ENCODE measurements at places on chromosomes 3 and 15. TPM values are rescaled to one million over a fixed set of nuclear protein-coding genes. Genes with fewer than 3 reads are reported as not detected.

UACA gene
- 38.9 TPM for total RNA-seq

DNA sequence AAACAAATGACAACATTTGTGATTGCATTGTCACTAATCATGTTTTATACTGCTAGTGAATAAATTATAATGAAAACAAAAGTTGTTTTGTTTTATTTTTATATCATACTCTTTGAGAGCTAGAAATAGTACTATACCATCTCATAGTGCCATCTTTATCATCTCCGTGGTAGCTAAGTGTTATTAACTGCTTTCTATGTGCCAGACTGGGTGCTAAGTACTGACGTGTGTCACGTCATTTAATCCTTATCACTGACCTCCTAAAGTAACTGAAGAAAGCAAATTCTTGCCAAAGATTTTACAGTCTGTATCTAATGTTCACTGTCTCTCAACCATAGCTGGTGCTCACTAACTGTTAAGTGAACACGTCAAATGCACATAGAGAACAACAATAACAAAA is 99.5 kb upstream of the CNTN3 start:
- no peak for DNase-seq

PTH1R gene
- total RNA-seq, result 2.6 TPM

- peak; percentile 24 for DNase-seq
These were observed 19.9 kb upstream of the LRIG1 start for GRCh38 chr3:66520724-66521123.

DNA sequence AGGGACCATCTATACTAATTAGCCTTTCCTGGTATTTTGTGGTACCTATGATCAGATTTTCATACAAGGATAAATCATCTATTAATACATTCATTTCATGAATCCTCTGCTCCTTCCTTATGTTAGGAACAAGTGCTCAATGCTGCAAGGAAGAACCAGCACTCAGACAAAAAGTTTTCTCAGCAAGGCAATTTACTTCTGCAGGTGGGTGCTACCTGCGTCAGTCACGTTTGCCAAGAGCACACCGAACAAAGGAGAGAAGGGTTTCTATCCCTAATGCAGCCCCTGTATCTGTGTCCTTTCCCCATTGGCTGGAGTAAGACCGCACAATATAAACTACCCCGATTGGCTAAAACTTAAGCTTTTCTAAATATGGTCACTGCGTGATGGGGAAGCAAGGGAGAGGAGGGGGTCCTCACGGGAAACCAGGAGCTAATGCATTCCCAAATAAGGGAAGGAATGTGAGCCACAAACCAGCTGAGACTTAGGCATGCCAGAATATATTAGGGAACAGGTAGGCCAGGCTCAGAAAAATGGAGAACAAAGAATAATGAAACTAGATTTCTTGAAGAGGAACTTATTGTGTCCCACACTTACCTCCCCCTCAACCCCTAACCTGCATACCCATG is 76.5 kb downstream of the AQR start:
- no peak for DNase-seq

SECISBP2L gene
- 8.2 TPM for total RNA-seq

DNA sequence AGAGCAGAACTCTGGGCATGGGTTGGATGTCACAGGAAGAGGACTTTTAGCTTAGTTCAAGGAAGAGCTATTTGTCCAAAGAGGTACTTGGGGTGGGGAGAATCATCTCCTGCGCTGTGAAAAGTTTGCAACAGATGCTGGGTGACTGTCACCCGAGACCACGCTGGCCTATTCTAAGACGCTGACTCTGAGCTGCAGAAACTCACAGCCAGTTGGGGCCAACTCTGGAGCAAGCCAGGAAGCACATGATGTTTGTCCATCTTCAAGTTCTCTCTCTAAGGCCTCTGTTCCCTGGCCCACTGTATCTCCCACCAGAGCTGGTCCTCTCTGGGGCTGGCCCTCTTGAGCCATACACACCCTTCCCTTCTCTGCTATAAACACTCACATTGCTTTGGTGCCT is 17.9 kb upstream of the CDCP1 start:
- no peak for DNase-seq

ASTE1 gene
- total RNA-seq, result 12.9 TPM

DNA sequence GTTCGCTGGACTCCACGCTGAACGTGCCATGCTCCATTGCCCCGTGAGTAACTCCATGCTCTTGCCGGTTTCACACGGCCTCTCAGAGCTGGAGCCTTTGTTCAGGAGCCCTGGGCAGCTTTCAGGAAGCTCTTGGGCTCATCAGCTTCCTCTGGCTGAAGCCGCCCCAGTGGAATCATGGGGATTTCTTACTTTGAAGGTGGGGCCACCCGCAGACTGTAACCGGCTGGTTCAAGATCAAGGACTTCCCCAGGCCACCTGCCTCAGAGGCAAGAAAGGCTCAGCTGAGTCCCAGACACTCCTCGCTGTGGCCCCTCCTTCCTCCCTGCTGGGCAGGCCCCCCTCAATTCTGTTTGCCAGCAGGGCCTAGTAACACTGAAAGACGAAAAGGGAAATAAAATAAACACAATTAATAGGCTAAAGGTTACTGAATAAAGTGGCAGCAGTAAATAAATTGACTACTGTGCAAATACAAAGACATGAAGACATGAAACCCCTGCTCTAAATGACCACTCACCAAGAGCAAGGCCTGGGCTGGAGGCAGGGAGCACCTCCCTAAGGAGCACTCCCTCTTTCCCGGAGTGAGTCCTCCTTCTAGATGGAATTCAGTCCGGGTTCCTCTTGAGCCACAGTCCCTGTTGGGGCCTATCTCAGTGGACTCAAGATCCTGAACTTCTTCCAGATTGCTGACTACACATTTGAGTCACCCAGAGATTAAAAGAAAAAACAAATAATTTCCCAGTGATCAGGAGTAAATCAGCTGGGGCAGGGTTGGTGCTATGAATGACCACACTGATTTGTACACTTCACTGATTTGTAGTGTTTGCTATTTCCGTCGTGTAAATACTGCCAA is 51.0 kb downstream of the ZDHHC19 start:
- DNase-seq, result peak; percentile 43

TRH gene
- total RNA-seq, result not detected

DNA sequence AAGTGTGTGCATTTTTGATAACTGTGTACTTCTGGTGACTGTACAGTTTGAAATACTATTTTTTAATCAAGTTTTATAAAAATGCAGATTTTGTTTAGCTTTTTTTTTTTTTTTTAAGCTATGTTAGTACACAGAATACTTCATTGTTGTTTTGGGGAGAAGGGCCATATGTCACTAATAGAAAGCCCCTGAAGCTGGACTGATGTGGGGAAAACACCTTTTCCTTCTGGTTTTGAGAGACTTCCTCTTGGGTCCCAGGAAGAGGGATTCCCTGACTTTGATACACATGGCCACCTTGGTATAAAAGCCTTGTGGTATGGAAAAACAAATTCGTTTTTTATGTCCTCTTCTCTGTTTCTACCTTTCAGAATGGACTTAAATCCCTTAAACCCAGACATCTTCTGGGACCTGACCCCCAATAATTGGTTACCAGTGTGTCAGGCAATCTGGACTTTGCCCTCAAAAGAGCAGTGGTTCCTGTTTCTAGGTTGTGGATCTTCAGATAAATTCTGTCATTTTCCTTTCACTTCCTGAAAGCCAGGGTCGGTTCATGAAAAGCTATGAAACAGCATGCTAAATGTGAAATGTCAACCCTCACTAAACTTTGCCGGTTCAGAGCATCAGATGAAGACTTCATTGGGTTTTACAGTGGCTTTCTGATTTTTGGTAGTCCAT is 31.1 kb upstream of the BLOC1S6 start:
- no peak for DNase-seq

TMEM158 gene
- 248 TPM for total RNA-seq

DNA sequence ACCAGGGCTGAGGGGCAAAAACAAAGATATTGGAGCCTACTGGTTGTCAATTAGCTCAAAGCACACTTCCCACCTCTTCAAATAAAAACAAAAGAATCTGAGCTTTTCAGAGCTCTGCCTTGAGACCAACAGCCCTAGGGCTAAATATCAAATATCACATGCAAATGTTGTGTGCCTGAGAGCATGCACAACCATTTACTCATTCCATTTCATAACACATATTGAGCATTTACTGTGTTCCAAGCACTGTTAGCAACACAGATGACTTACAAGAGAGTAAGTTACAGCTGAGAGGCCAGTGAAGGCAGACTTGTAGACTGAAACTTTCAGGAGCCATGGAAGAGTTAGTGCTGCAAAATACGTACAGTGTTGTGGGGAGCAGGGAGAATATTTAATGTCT is 222.4 kb downstream of the CPNE4 start:
- DNase-seq, result no peak

FAM227B gene
- total RNA-seq, result 4.5 TPM

DNA sequence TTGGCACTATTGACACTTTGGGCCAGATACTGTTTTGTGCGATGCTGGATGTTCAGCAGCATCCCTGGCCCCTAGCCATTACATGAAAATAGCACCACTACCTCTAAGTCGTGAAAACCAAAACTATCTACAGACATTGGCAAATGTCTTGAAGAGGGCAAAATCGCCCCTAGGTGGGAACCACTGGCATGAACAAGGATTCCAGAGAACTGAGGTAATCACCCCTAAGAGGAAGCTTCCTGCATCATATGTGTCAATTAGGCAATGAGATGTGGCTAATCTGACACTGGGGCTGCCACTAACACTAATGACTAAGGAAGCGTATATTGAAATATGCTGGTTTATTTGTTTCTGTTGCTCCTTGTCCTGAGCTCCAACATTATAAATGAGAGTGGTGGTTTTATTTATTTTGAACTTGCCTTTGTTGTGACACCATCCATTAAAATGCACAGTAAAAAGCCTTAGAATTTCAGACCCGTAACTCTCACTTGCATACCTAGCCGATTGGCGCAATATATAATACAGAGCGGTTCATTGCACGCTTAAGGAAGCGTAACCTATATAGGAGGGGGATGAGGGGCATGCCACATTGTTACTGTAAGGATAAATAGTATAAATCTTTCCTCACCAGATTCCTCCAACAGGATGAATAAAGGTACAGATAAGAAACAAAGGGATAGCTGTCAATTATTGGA is 299.8 kb upstream of the CNTN4 start:
- DNase-seq, result no peak
